ENCODE measurements at places on chromosomes 16 and 17.

DNA sequence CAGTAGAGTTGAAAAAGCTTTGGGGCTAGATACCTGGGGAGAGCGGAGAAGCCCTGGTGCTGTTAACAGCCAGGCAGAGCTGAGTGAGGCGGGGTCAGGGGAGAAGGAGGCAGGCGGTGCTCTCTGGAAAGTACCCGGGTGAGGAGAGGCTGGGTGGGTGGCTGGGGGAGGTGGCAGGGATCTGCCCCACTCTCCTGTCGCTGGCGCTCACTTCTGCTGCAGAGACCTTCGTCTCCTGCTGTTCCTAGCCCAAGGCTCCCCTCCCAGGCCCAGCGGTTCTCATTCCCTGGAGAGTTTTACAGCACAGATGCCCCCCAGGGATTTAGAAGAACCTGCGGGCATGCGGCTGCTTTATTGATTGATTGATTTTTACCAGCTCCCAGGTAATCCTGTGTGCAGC lies 302.8 kb downstream of the IRF8 start:
- no peak for DNase-seq

DNA sequence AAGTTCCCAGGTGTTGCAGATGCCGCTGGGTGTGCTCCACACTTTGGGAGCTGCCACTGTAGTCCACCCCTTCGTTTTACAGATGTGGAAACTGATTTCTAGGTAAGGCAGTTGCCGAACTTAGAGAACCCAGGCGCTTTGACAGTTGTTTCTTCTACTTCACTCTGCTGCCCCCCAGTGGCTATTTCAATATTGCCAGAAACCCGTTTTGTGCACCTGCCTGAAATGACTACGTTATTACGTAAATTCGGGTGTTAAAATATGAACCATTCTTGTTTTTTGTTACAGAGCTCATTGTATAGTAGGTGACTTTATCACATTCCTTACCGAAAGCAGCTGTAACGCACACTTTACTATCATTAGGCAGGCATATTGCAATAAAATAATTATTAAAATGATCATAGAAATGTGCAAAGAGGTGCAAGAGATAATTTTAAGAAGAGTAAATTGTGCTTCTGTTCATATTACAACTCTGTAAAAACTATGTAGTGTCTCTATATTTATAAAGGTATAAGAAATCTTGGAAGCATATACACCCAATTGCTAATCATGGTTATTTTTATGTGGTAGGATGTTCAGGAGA lies 44.9 kb downstream of the OTOA start:
- peak; percentile 89 for DNase-seq

- no peak for DNase-seq
These were observed 51.1 kb upstream of the FOXF1 start for GRCh38 chr16:86459266-86459665.

DNA sequence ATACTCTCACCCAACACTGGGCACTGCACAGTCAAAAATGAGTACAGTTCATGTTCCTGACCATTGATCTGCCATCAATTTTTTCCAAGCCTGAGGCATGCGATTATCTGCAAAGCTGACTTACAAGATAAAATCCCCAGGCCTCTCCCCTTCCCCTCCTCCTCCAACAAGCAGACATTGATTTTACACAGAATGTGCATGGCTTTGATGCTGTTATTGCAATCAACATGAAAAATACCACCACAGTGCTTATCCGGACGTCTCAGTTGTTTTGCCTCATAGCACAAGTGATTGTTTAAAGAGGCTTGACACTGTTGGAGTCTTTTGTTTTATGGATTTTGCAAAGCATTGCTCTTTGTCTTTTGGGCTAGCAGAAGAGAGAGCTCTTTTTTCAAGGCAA lies 163.8 kb downstream of the TOX3 start:
- no peak for DNase-seq

DNA sequence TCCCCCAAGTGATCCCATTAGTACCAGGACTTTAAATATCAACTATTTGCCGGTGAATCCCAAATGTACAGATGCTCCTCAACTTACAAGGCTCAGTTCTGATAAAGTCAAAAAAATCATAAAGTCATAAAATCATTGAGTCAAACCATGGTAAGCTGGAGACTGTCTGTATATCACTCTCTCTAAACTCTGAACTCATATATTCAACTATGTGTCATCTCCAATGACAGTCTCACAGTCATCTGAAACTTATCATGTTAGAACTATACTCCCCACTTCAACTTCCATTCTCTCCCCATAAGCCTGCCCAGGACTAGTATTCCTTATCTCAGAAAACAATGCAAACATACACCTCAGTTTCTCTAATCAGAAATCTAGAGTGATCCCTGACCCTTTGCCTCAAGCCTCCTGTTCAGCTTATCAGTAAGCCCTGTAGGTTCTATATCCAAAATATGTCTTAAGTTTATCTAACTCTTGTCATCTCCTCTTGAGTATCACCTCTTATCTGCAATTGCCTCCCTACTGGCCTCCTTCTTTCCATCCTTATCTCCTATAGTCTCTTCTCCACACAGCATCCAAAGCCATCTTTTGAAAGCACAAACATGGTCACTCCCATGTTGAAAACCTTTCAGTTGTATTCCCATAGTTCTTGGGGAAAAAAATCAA lies 55.0 kb downstream of the SSH2 start:
- no peak for DNase-seq

- DNase-seq = no peak
These were observed 26.8 kb upstream of the ZNF629 start for GRCh38 chr16:30813821-30814189.

- DNase-seq = peak; percentile 82
These were observed 56.2 kb downstream of the PRMT7 start for GRCh38 chr16:68367030-68367429.

- DNase-seq = no peak
These were observed 132.6 kb upstream of the CACNG5 start for GRCh38 chr17:66702106-66702936.

GRCh38 chr16:23836404-23837311 lies 875 bp downstream of the PRKCB start:
- peak; percentile 30 for DNase-seq

All from testis (tissue), 5 donors.